Right lobe of liver (tissue), 6 donors: ENCODE measurements at places on chromosomes 2 and 18.

DNA sequence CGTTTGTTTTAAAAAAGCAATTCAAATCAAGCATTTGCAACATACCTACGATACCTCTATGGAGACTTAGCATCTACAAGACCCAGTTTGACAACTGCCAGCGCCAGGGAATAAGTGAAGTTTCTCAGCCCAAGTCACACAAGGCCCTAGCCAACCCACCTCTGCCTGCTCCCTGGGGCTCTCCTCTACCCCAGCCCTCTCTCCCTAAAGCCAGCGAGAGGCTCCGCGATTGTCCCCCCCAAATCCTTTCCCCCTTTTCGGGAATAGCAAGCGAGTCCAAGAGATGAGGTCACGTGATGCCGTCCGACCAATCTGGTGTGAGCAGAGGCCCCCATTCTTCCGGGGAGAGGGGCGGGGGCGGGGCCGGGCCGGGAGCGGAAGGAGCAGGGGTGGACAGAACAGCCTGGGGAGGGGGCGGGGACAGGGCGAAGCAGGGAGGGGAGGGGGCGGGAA, 102.2 kb upstream of the RAB6C start:
- no peaks in the 10 kb centered on the region for H3K36me3 ChIP-seq
- peak overlapping the region; percentile 81 for H3K4me3 ChIP-seq
- peak; percentile 93 for DNase-seq
- H3K27me3 ChIP-seq: no peaks in the 10 kb centered on the region

GRCh38 chr2:23593752-23594459, 208.9 kb downstream of the KLHL29 start:
- no peaks in the 10 kb centered on the region for H3K27me3 ChIP-seq
- no peaks in the 10 kb centered on the region for H3K36me3 ChIP-seq
- DNase-seq: no peak
- H3K27ac ChIP-seq: no peak overlapping the region
- H3K4me3 ChIP-seq: no peak overlapping the region
- no peaks in the 10 kb centered on the region for H3K4me1 ChIP-seq

GRCh38 chr2:46963210-46963609, 47.6 kb upstream of the MCFD2 start:
- H3K4me1 ChIP-seq: no peaks in the 10 kb centered on the region
- no peak overlapping the region for H3K27ac ChIP-seq
- no peaks in the 10 kb centered on the region for H3K27me3 ChIP-seq
- no peak for DNase-seq

GRCh38 chr2:112639936-112640335, 5.8 kb upstream of the SLC20A1 start:
- H3K27ac ChIP-seq: no peak overlapping the region
- no peaks in the 10 kb centered on the region for H3K4me1 ChIP-seq
- no peaks in the 10 kb centered on the region for H3K36me3 ChIP-seq
- no peak for DNase-seq
- no peak overlapping the region for H3K4me3 ChIP-seq
- no peaks in the 10 kb centered on the region for H3K27me3 ChIP-seq

DNA sequence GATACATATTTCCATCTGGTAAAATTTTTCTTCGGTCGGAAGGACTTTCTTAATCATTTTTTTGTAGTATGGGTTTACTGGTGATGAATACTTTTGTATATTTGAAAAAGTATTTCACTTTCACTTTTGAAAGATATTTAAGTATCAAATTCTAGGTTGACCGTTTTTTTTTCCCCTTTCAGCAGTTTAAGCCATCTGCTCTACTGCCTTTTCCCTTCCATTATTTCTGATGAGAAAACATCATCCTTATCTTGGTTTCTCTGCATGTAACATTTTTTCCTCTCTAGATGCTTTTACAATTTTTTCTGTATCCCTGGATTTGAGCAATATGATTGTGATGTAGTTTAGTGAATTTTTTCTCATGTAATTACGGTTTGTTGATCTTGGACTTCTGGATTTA, 87.0 kb downstream of the MTX2 start:
- no peaks in the 10 kb centered on the region for H3K4me1 ChIP-seq
- no peak for DNase-seq
- H3K4me3 ChIP-seq: no peak overlapping the region
- no peak overlapping the region for H3K27ac ChIP-seq
- H3K36me3 ChIP-seq: no peaks in the 10 kb centered on the region

DNA sequence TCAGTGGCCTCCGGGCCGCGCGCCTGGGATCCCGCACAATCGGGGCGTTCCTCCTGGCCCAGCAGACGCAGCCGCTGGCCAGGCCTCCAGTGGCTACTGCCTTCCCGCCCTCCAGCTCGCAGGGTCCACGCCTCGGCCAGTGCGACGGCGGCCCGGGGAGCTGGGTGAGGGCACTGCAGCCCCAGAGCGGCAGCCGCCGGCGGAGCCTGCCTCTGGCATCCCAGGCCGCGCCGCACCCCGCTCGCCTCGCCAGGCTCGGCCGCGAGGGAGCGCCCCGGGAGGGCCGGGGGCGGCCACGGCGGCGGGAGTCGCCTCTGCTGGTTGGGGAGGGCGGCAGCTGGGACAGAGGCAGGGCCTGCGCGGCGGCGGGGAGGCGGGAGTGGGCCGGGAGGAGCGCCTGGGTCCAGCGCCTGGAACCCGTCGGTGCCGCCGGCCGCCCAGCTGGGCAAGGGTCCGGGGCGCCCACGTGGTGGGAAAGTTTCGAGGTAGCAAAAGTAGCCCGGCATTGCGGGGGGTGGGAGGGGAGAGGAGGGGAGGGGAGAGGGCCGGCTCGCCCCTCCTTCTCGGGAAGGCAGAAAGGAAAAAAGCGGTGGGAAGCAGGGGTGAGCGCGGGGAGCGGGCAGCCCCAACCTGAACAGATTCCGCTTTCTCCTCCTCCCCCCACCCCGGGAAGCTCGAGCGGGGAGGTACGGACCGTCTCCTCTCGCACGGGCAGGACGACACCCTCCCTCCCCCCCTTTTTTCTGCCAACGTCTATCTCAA, 1.5 kb upstream of the INHBB start:
- peak; percentile 66 for DNase-seq
- peak overlapping the region; percentile 58 for H3K4me3 ChIP-seq
- no peaks in the 10 kb centered on the region for H3K27me3 ChIP-seq
- peak overlapping the region; percentile 63 for H3K27ac ChIP-seq
- no peaks in the 10 kb centered on the region for H3K4me1 ChIP-seq

DNA sequence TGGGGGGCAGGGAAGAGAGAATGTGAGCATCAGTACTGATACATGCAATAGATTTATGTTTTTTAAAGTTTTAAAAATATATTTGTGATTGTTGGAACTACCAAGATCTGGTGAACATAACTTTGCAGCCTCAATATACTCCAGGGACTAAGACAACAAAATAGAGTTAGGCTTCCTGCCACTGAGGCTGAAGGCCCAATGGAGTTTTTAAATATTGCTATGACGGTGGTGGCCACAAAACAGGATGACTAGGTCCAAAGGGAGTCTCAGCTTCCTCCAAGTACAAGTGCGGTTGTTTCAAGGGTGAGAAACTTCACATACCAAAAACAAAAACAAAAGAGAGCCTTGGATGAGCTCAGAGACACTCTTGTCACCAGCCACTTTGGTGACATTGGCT, 72.9 kb downstream of the CCBE1 start:
- H3K27ac ChIP-seq: no peak overlapping the region
- H3K36me3 ChIP-seq: no peaks in the 10 kb centered on the region
- no peaks in the 10 kb centered on the region for H3K27me3 ChIP-seq
- H3K4me3 ChIP-seq: no peak overlapping the region
- DNase-seq: no peak

- H3K27me3 ChIP-seq: no peaks in the 10 kb centered on the region
- no peak overlapping the region for H3K4me3 ChIP-seq
- no peak overlapping the region for H3K27ac ChIP-seq
- no peaks in the 10 kb centered on the region for H3K36me3 ChIP-seq
- no peak for DNase-seq
Measured at GRCh38 chr18:23809415-23809814, 120.2 kb downstream of the LAMA3 start.

- H3K4me1 ChIP-seq: no peaks in the 10 kb centered on the region
- H3K27ac ChIP-seq: no peak overlapping the region
- no peaks in the 10 kb centered on the region for H3K36me3 ChIP-seq
- H3K4me3 ChIP-seq: no peak overlapping the region
Measured at GRCh38 chr2:202780514-202781021, 91.0 kb downstream of the ICA1L start.

- no peak overlapping the region for H3K27ac ChIP-seq
- H3K36me3 ChIP-seq: no peaks in the 10 kb centered on the region
- DNase-seq: peak; percentile 45
- no peak overlapping the region for H3K4me3 ChIP-seq
Measured at GRCh38 chr2:232349946-232350635, 28.5 kb upstream of the ALPP start.

DNA sequence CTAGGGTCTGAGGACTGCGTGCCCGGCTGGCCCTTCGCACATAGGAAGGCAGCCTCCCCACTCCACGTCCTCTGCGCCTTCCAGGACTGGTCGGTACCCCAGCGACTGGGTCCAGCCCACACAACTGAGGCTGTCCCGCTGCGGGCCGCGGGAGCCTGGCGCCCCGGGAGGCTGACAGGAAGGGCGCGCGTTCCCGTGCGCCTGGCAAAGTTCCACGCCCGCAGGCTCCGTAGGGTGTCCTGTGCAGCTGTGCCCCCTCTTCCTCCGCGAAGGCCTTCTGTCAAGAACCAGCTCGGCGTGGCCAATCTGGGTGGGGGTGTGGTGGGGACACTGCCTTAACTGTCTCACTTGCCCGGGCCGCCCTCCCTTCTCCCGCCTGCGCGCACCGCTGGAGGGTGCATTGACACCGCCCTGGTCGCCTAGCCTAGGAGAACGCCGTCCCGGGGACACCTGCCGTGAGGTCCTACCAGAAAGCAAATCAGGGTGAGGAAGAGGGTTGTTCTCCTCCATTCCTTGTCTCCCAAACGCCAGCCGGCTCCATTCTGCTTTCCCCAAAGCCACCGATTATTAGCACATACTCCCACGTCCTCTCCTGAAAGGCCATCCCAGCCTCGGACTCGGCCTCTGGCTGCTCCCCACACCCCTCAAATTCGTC, 618 bp upstream of the LYPD1 start:
- peaks cover 11% of the 10 kb centered on the region for H3K27me3 ChIP-seq
- DNase-seq: peak; percentile 63
- H3K27ac ChIP-seq: no peak overlapping the region
- peak overlapping the region; percentile 52 for H3K4me3 ChIP-seq

DNA sequence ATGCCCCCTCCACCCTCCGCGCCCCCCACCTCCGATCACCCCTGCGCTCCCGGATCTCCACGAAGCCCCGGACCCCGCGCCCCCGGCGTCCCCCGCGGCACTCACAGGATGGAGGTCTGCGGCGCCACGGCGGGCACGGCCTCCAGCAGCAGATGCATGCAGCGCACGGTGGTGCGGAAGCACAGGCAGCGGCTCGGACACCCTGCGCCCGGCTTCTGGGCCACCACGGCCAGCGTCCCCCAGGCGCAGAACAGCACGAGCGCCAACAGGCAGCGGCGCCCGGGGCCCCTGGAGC, 217 bp downstream of the PXDN start:
- no peak for DNase-seq
- no peaks in the 10 kb centered on the region for H3K36me3 ChIP-seq
- no peaks in the 10 kb centered on the region for H3K27me3 ChIP-seq
- peak overlapping the region; percentile 45 for H3K4me3 ChIP-seq
- H3K4me1 ChIP-seq: no peaks in the 10 kb centered on the region
- H3K27ac ChIP-seq: peak overlapping the region; percentile 47

- H3K4me3 ChIP-seq: no peak overlapping the region
- no peak overlapping the region for H3K27ac ChIP-seq
- no peaks in the 10 kb centered on the region for H3K36me3 ChIP-seq
- H3K4me1 ChIP-seq: no peaks in the 10 kb centered on the region
- no peak for DNase-seq
- H3K27me3 ChIP-seq: no peaks in the 10 kb centered on the region
Measured at GRCh38 chr2:177595126-177595845, 202.7 kb downstream of the AGPS start.

DNA sequence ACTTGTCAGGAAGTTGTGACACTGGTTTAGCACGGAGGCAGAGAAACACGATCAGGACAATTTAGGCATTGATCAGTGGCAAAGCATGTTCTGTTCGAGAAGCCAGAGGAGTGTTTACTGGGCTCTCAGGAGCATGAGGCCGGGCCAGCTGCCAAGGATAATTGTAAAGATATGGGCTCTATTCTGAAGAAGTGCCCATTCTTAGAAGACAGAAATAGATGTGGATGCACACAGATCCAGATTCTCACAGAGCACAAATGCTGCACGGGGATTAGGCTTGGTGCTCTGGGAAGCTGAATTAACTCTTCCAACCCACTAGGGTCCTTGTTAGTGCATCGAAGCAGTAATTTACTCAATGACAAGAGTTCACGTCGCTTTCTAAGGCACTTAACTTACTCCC, 16.2 kb downstream of the AFF3 start:
- no peak overlapping the region for H3K4me3 ChIP-seq
- no peaks in the 10 kb centered on the region for H3K4me1 ChIP-seq
- no peak overlapping the region for H3K27ac ChIP-seq
- DNase-seq: no peak
- no peaks in the 10 kb centered on the region for H3K36me3 ChIP-seq
- H3K27me3 ChIP-seq: no peaks in the 10 kb centered on the region

GRCh38 chr2:231371430-231372054, 24.0 kb upstream of the B3GNT7 start:
- no peaks in the 10 kb centered on the region for H3K4me1 ChIP-seq
- H3K4me3 ChIP-seq: no peak overlapping the region
- DNase-seq: peak; percentile 14
- no peaks in the 10 kb centered on the region for H3K36me3 ChIP-seq
- no peak overlapping the region for H3K27ac ChIP-seq

DNA sequence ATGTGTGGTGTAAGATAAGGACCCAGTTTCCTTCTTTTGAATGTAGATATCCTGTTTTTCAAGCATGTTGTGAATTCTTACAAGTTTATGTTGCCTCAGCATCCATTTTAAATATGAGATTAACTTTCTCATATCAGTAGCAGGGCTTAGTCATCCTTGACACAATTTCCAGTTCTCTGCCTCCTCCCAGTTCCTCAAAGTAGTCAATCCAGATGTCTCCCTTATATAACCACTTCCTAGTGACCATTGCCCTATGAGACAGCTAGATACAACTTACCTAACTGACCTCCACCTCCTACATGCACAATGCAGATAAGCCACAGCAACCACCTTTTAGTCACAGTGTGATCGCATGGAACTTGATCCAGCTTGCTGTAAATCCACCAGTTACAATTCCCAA, 269.2 kb upstream of the ZNF521 start:
- DNase-seq: no peak
- no peaks in the 10 kb centered on the region for H3K36me3 ChIP-seq
- H3K27ac ChIP-seq: no peak overlapping the region

GRCh38 chr2:104468846-104469245, 385.1 kb upstream of the POU3F3 start:
- DNase-seq: no peak
- no peaks in the 10 kb centered on the region for H3K36me3 ChIP-seq
- no peak overlapping the region for H3K4me3 ChIP-seq
- no peak overlapping the region for H3K27ac ChIP-seq
- no peaks in the 10 kb centered on the region for H3K4me1 ChIP-seq
- no peaks in the 10 kb centered on the region for H3K27me3 ChIP-seq

DNA sequence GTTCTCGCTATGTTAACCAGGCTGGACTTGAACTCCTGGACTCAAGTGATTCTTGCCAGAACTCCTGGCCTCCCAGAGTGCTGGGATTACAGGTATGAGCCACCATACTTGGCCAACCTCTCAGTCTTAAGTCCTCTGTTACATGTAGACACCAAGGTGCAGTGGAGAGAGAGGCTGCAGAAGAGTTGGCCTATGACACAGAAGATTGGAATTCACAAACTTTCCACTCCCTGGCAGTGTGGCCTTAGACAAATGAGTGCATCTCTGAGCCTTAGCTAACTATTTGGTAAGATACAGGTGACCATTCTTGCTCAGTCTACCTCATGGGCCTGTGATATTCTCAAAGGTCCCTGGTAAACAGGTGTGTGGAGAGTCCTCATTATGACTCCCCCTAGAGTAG, 159.7 kb downstream of the MYCN start:
- no peaks in the 10 kb centered on the region for H3K4me1 ChIP-seq
- no peaks in the 10 kb centered on the region for H3K27me3 ChIP-seq
- H3K36me3 ChIP-seq: no peaks in the 10 kb centered on the region
- no peak overlapping the region for H3K4me3 ChIP-seq
- no peak for DNase-seq
